ENCODE measurements at places on chromosomes 11 and 22. TPM values are rescaled to one million over a fixed set of nuclear protein-coding genes. Genes with fewer than 3 reads are reported as not detected.

Gene GLYATL2
- 0.91 TPM for total RNA-seq

Gene LRRC75B
- 14.4 TPM for total RNA-seq

DNA sequence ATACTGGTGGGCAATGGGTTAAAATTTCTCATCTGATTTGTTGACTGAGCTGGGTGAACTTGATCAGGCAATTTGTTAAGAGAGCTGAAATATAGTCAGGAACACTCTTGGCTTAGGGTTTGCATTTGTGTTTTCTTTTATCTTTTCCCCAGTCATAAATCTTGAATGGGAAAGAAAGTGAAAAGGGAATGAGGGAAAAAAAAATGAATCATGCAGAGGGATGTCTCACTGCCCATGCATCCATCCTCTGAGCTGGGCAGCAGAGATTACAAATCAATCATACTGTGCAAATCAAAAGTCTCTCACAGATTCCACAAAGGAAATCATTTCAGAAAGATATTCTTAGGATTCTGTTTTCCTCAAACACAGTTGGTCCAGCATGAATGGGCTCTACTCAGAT is 174.2 kb upstream of the MPPED2 start:
- DNase-seq: no peak

Gene GAB4
- not detected for total RNA-seq

- DNase-seq: no peak
These were observed 10.1 kb upstream of the CDC42EP2 start for GRCh38 chr11:65304613-65305012.

- no peak for DNase-seq
These were observed 226.4 kb downstream of the ADAMTS15 start for GRCh38 chr11:130674686-130675308.

Gene ARHGAP20
- total RNA-seq: not detected

Gene PRR5L
- total RNA-seq: 1.2 TPM

- DNase-seq: no peak
These were observed 80.4 kb downstream of the MYEOV start for GRCh38 chr11:69374110-69374945.

DNA sequence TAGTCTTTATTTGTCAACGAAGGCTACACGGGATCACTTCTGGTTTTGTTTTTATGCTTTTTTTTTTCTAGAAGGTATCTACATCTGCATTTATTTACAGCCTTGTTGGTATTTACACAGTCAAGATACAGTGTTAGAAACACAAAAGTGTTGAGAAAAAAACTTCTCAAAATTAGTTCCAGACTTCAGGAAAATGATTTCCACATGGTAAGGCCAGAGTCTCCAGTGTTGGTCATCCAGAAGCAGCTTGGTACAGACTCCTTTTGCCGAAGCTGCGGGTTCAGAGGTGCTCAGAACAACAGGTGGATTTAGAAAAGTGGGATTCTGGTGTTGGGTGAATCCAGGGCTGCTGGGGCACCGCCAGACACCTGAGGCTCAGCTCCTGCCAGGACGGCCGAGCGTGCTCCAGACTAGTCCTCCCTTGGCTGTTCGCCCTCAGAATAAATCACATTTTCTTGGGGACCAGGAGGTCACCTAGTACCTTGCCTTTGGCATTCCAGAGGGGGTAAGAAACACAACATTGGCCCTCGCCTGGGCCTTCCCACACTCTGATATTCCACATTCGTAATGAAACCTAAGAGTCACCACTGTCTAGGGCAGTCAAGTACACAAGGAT is 78.7 kb upstream of the NARS2 start:
- no peak for DNase-seq

GRCh38 chr11:69841170-69841858 is 22.1 kb upstream of the FGF3 start:
- no peak for DNase-seq

Gene IL10RA
- 0.05 TPM for total RNA-seq
